ENCODE measurements at places on chromosomes 16 and 17.
A peak's percentile ranks its signal among the peaks of the same experiment; 100 is the strongest.

- peak; percentile 15 for DNase-seq
Measured at GRCh38 chr17:33459078-33459940, 166.2 kb upstream of the ASIC2 start.

DNA sequence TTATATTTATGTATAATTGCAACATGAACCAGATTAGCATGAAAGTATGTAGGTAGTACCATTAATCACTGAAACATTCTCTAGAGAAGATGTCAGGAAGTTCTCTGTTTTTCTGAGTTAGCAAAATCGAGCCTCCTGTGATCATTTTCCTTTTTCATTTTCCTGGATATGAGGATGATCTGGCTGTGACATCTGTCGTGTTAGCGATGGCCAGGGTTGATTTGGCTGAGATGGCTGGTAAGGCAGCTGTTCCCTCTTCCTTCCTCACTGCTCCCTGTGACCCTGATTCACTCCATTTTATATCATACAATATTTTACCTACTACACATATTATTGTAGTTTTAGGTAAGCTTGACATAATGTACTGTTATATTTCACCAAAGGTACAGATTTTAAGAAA lies 10.3 kb downstream of the CNTNAP4 start:
- DNase-seq: no peak

- DNase-seq: no peak
Measured at GRCh38 chr16:3578121-3578520, 918 bp upstream of the NLRC3 start.

DNA sequence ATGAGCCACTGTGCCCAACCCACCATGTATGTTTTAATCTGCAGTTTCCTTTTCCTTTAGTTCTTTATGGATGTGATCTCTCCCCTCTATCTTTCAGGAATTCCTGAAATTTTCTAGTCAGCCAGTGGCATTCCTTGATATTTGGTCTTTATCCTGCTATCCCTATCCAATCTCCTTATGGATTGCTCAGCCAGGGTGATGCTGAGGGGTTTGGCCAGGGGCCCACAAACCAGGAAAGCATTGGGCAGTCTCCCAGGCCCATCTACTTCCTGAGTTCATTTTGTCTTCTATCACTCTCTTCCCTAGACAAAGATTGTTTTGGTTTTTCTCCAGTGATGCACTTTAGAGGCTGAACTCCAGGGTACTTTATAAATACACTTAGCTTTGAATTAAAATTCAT lies 115.9 kb downstream of the KATNIP start:
- no peak for DNase-seq

DNA sequence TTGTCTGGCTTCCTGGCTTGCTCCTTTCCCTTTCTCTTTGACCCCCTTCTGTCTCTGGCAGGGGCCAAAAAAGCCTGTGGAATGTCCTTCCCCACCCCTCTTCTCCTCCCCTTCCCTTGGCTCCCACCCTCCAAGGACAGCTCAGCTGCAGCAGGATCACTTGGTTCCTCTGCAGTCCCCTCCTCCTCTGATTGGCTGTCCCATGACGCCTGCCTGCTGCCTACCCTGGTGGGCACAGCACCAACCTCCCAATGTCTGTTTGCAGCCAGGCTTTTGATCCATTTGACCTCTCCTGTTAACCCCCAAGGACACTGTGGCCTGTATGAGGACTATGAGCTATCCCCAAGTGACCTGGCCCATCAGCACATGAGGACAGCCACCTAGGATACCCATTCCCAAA lies 14.8 kb upstream of the MTMR4 start:
- no peak for DNase-seq

DNA sequence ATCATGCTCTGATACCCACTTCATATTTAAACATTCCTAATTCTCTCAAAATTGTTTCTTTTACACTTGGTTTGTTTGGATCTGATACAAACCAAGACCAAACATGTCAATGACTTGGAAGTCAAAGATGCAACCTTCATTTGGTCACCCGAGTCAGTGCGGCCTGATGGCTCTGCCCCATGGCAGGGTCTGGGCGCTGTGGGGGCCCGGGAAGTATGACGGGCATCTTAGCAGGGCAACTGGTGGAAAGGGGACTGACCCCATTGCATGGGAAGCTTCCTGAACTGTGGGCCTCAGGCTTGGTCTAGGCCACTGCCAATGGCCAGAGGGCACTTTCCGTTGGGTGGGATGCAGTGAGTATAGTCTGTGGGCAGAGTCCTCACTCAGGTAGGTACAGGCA lies 178.0 kb downstream of the KATNIP start:
- no peak for DNase-seq

GRCh38 chr17:58811290-58811689 lies 55.6 kb downstream of the PPM1E start:
- no peak for DNase-seq

DNA sequence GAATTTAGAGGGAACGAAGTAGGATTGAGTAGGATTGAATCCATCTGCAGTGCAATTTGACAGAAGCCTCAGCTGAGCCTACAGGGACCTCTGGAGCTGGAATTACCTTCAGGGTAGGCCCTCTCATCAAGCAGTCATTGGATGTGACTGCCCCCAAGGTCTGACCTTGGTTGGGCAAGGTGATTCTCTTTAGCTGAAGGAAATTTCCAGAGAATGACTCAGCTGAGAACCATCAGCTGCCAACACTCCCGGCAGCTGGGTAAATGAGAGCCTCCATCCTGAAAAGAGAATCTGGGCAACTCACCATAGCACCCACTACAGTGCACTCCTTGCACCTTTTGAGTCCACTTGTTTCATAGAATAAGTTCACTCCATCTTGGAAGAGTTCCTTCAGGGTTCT lies 113.5 kb upstream of the MED13 start:
- no peak for DNase-seq

- DNase-seq: no peak
Measured at GRCh38 chr17:7475764-7476422, 3.5 kb downstream of the ZBTB4 start.

DNA sequence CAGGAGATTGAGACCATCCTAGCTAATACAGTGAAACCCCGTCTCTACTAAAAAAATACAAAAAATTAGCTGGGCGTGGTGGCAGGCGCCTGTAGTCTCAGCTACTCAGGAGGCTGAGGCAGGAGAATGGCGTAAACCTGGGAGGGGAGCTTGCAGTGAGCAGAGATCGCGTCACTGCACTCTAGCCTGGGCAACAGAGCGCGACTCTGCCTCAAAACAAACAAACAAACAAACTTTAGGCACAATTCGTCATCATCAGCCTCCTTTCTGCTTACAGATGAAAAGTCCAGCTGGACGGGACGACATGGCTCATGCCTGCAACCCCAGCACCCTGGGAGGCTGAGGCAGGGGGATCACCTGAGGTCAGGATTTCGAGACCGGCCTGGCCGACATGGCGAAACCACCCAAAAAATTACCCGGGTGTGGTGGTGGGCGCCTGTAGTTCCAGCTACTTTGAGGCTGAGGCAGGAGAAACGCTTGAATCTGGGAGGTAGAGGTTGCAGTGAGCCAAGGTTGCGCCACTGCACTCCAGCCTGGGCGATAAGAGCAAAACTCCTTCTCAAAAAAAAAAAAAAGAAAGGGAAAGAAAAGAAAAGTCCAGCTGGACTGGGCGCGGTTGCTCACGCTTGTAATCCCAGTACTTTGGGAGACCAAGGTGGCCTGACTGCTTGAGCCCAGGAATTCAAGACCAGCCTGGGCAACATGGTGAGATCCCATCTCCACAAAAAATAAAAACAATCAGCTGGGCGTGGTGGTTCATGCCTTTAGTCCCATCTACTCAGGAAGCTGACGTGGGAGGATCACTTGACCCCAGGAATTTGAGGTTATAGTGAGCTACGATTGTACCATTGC lies 1.5 kb upstream of the SPIRE2 start:
- no peak for DNase-seq

GRCh38 chr16:48504216-48504615 lies 105.8 kb downstream of the N4BP1 start:
- no peak for DNase-seq

Measured in iPS DF 19.7 (cell line).